ENCODE measurements at places on chromosomes 12 and 14. TPM values are rescaled to one million over a fixed set of nuclear protein-coding genes. Genes with fewer than 3 reads are reported as not detected.

Gene SLC41A2
- total RNA-seq: 34.7 TPM

Gene INSM2
- total RNA-seq: 0.17 TPM

GRCh38 chr14:22996768-22997654 is 12.9 kb downstream of the C14orf93 start:
- DNase-seq: no peak

DNA sequence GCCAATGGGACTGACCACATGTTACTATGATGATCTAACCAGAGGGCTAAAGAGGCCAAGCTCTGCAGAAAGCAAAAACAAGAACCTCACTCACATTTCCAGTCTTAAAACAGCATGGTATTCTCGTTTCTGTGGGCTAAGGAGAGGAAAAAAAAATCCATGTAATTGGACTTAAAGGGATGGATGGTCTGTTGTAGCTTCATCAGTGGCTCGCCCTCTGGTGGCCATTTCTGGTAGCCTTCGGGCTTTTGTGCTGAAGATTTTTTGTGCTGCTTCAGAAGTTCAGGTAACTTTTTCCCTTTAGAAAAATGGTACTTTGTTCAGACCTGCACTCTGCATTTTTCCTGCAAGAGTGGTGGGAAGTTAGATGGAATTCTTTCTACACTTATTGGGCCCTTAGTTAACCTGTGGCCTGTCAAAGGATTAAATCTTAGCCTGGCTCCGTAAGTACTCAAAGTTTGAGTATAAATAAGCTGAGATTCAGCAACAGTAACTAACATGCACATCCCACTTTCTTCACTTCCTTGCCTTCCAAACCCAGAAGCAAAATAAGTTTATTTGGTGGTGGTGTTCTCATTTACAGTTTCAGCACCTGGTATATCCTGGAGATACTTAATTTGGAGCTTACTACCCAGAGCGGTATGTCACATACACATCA is 22.3 kb downstream of the DCAF4 start:
- peak; percentile 60 for DNase-seq

- peak; percentile 62 for DNase-seq
Observed at GRCh38 chr12:74780182-74780849, 242.7 kb downstream of the ATXN7L3B start.

Gene ETFRF1
- 35.6 TPM for total RNA-seq

DNA sequence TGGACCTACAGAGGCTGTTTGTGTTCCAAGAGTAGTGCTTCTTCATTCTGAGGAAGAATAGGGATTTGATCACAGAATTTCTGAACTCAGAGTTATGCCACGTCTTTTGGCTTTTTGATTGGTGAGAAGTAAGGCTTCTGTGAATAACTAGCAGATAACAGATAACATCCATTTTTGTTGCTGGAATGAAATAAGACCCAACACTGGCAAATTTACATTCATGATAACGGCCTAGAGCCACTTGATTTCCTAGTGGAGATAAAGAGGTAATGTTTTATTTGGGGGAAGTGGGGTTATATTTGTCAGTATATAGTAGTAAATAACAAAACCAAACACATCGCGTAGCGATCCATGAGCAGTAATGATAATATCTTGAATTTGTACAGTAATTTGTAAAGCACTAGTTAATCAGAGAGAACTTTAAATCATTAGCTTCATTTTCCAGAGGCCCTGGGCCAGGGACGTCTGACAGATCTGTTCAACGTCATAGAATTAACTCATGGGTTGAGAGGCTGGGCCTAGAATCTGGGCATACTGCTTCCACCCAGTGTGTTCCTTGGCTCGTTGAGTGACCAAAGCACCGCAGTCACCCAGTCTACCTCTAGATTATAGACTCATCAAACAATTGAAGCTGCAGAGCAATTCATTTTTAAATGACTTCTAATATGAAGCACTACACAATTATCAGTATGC is 79.6 kb downstream of the HMGA2 start:
- DNase-seq: no peak

GRCh38 chr12:104464899-104465298 is 8.2 kb downstream of the CHST11 start:
- no peak for DNase-seq

DNA sequence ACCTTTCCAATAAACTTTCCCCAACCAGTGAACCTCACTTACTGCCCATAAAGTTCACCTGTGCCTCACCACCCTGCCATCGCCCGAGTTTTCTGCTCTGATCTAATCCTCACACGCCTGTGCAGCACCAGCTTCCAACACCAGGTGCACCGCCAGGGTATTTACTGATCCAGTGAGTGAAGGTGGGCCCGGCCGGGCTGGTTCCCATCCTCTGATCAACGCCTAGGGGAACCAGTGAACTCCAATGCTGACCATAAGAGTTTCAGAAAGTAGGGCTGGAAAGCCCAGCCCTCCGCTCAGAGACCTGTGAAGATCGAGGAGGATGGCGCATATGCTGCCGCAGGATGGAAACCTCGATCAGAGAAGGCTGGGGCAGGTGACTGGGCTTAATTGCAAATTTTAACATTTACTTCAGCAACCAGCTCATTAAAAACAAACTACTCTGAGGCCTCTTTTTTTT is 685 bp upstream of the MYL6B start:
- no peak for DNase-seq

Gene SENP1
- total RNA-seq: 27.3 TPM

DNA sequence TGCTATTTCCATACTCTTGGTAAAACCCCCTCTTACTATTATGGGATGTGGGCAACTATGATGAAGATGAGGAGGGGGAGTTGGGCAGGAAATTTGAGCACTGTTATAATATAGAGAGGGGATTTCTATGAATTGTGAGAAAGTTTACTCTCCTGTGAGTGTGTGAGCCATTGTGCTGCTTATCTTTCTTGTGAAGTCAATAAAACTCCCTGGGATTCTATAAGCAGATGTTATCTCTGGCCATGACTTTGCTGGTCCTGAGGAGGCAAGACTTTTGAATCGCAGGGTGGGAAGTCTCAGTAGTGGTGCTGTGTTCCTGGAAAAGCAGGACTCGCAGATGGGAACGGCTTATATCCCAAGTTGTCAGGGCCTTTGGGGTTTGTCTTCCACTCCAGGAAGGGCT is 62.2 kb downstream of the EMP1 start:
- no peak for DNase-seq

GRCh38 chr14:99633918-99634317 is 11.0 kb upstream of the HHIPL1 start:
- DNase-seq: no peak

- no peak for DNase-seq
Observed at GRCh38 chr12:38956337-38956736, 50.9 kb upstream of the CPNE8 start.

Gene DEGS2
- total RNA-seq: not detected

All from A172 (cell line).